NCI-H460 (cell line): ENCODE measurements at places on chromosomes 4 and X.

GRCh38 chr4:86967798-86968197, 33.0 kb downstream of the AFF1 start:
- no peak for DNase-seq

DNA sequence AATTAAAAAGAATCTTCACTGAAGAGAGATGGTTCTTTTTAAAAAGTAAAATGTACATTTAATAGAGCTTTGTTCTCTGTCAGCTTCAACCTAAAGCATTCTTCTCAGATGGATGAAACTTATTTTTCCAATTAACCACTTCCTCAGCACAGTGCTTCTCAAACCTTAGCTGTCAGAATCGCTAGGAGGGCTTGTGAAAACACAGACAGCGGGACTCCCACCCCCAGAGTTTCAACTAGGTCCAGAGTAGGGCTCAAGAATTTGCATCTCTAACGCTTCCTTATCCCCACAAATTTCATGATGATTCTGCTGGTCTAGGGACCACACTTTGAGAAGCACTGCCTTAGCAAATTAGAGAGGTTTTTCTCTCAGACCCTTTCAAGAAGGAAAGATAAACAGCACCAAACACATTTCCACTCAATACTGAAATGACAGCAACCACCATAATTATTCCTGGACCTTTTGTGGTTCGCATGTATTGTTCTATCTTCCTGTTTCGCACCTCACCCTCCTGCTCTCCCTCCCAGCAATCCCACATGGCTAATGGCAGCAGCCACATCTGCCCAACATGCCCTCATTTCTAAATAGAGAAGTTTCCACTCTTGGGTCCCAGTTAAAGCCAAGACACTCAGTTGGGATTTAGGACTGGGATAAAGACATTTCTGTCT, 73.2 kb downstream of the ZNF827 start:
- no peak for DNase-seq

- no peak for DNase-seq
Measured at GRCh38 chrX:95539041-95539440, 1145.6 kb upstream of the DIAPH2 start.

DNA sequence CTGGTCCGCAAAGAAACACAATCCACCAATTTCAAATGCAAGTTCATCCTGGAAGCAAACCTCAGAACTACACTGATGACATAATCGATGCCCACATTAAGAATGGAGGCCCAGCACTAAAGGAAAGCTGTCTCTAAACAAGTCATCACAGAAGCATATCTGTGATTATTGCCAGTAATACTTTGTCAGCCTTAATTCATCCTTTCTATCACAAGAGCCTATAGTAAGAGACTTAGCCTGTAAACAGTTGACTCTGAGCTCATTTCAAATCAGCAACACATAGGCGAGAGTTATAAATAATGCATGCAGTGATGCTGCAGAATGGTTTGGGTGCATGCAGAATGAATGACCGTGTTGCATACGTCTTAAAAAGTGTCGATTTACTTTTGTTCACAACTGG, 105.9 kb upstream of the ZFP42 start:
- DNase-seq, result no peak

DNA sequence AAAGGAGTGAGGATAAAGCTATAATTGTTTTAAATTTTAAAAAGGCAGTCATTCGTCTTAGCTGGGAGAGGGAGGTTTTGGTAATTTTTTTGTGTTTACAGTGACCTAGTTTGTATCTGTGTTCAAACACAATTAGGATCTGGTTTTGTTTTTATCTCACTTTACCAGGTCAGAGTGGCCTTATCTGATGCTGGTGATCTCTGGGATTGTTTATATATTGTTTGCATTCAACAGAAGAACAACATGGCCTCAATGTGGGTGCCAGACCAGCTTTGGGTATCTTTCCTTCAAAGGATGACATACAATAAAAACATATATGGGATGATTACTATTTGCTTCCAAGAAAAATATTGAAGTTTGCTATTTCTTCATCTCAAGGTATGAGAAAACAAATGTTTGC, 272.2 kb upstream of the UGT8 start:
- DNase-seq, result no peak

DNA sequence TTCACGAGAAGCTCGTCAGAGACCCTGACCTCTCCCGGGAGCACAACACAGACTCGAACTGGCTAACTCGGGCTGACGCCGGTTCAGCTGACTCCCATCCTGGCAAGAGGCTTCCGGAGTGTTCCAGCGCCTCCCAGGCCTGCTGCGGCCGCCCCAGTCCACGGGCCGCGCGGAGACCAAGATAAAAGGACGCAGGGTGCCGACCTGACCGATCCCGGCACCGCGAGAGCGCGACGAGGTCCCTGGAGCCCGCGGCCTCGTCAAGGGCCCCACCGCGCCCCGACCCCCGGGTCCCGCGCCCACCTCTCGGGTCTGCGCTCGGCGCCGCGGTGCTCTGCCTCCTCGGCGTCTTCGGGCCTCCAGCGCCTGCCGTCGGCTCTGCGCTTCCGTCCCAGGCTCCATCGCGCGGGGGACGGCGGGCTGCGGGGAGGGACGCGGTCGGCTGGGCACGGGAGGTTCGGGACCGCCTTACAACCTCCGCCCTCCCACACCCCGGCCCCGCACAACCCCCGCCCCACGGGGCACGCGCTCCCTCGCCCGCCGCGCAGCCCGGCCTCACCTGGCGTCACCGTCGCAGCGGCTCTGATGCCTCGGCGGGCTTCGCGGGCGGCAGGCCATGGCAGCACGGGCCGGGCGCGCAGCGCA, 426 bp downstream of the SLBP start:
- no peak for DNase-seq

GRCh38 chr4:68342134-68342533, 7.8 kb downstream of the YTHDC1 start:
- no peak for DNase-seq
